Sigmoid colon (tissue), 7 donors: ENCODE measurements at places on chromosomes 11 and 22. TPM values are rescaled to one million over a fixed set of nuclear protein-coding genes. Genes with fewer than 3 reads are reported as not detected.
A peak's percentile ranks its signal among the peaks of the same experiment; 100 is the strongest.

Gene SULT4A1
- 1.9 TPM for total RNA-seq

Gene PISD
- 17.3 TPM for total RNA-seq

- H3K4me3 ChIP-seq: no peak overlapping the region
- peaks cover 10% of the 10 kb centered on the region for H3K4me1 ChIP-seq
- peak; percentile 62 for DNase-seq
- H3K36me3 ChIP-seq: no peaks in the 10 kb centered on the region
Observed at GRCh38 chr11:76660533-76661305, 9.8 kb downstream of the LRRC32 start.

- H3K4me3 ChIP-seq: no peak overlapping the region
- DNase-seq: no peak
- peaks cover 29% of the 10 kb centered on the region for H3K36me3 ChIP-seq
Observed at GRCh38 chr11:65849771-65850216, 8.2 kb downstream of the CFL1 start.

DNA sequence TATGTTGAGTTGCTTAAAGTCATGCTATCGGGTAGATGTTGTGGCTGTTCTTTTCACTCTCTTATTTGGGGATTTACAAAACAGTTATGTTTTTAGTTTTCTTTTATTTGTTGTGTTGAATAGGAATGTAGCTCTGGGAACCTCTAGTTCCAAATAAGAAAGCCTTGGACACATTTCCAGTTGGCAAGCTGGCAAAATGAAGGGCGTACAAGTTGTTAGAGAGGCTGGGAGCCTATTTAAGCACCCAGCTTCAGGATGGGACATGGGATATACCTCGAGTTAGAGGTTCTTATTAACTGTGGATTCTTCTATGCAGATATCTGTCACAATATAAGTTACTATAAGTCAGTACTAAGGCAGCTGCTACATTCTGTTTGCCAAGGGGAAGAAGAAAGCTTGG lies 22.8 kb downstream of the PPARA start:
- no peaks in the 10 kb centered on the region for H3K27me3 ChIP-seq
- H3K36me3 ChIP-seq: no peaks in the 10 kb centered on the region
- H3K4me3 ChIP-seq: no peak overlapping the region
- H3K27ac ChIP-seq: no peak overlapping the region
- H3K4me1 ChIP-seq: peaks cover 22% of the 10 kb centered on the region
- DNase-seq: no peak
